Mesenteric fat pad (tissue), 1 donor: ENCODE measurements at places on chromosomes 6 and 20.

DNA sequence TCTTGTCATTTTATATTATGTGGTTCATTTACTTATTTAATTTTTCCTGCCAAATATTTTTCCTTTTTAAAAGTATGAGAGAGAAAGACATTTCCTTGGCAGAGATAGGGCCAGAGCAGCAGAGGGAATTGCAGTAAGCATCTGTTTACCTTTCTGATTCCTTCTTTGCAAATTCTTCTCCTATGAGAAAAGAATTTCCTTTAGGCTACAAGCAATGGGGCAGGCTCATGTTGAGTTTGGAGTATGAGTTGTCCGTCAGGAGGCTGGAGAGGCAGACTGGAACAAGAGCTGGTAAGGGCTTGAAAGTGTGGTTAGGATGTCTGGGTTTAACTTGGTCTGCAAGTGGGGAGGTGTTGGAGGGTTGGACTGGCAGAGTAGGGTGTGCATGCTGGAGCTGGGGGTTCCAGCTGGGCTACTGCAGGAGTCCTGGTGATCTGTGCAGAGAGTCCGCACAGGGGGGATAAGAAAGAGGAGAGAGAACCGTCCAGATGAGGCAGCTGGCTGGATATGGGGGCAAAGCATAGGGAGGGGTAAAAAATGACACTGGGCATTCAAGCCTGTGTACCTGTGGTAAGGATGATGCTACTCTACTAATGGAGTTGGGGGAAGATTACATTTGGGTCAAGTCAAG is 19.7 kb downstream of the TIAM2 start:
- DNase-seq = no peak

- no peak for DNase-seq
Measured at GRCh38 chr6:122710908-122711635, 68.4 kb upstream of the FABP7 start.

GRCh38 chr20:40606237-40606636 is 82.8 kb downstream of the MAFB start:
- no peak for DNase-seq

DNA sequence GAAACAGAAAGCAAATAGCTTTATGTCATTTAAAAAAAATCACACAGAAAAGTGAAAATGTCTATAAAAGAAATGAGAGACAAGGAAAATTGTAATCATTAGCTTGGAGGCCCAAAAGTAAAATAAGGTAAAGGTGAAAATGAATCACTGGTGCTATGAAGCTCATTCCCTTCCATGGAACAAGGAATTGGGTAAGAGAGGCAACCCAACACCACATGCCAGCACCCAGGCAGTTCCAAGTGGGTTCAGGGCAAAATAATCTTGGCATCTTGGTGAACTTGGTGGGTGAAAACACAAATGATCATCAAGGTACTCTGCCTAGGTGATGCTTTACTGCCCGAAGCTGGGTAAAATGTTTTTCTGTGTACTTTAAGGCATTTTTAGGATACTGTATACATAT is 16.7 kb downstream of the CST4 start:
- DNase-seq = no peak

- no peak for DNase-seq
Measured at GRCh38 chr20:59955131-59955796, 3.0 kb upstream of the CDH26 start.

- DNase-seq = no peak
Measured at GRCh38 chr6:127880429-127880828, 20.4 kb downstream of the THEMIS start.

DNA sequence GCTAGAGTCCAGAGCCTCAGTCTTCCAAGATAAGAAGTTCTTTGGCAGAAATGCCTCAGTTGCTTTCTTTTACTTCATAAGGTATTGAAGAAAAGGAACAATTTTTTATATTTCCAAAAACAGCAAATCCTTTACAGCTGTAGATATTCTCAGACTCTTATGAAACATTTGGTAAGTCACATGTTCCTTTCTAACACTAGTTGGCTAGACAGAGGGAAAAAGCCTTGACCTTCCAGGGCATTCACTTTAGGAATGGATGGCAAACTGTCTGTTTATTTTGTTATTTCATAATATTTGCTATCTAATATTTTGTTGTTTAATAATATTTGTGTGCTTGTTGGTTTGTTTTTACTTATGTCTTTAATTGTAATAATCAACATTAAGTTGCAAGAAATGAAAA is 140.8 kb downstream of the PTPRK start:
- no peak for DNase-seq

GRCh38 chr6:95352064-95352795 is 225.1 kb upstream of the MANEA start:
- no peak for DNase-seq
